ENCODE measurements at places on chromosomes 12 and 14. TPM values are rescaled to one million over a fixed set of nuclear protein-coding genes. Genes with fewer than 3 reads are reported as not detected.

DNA sequence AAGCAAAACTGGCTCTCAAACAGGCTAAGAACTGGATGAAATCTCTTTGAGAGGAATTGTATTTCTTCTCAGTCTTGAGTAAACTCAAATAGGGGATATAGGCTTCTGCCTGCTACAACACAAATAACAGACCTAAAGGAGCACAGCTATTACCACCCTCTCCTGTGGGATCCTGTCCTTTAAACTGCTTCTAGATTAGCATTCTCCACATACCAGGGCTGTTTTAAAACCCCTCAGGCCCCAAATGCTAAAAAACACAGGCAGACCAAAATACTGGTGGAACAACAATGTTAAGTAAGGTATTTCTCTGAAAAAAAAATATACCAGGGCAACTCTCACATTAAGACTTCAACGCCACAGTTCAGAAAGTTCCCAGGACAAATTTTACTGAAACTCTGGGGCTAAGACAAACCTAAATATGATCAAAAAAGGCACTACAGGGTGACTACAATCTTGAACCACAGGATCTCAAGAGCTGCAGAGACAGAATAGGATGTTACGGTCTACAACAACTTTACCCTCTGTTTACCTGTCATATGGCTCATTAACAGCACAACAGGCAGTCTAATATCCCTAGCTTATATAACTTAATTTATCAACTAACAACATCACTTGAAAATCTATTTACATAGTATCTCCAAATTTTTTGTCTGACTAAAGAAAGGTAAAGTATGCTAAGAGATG, 7.2 kb downstream of the CPNE8 start:
- no peaks in the 10 kb centered on the region for H3K4me1 ChIP-seq
- H3K4me3 ChIP-seq = no peak overlapping the region
- no peaks in the 10 kb centered on the region for H3K27me3 ChIP-seq

Gene TEAD4
- total RNA-seq = 0.33 TPM

Gene PTPN21
- total RNA-seq = 0.08 TPM

DNA sequence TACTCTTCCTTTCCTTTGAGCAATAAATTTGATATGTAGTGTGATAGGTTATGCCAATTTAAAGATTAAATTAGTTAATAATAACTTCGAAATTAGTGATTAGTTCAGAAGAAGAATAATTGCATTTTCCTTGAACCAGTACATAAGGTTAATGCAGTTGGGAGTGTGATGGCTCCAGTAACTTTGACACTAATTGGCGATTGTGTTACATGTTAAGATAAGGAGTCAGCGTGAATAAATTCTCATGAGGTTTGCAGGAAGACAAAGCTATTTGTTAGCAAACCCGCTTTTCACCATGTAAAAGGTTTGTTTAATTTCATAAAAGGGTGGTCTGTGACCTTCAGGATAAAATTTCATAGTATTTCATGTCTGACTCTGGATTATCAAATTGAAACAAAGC, 1226.8 kb downstream of the SLC16A7 start:
- H3K4me3 ChIP-seq = no peak overlapping the region
- H3K27ac ChIP-seq = no peak overlapping the region
- no peaks in the 10 kb centered on the region for H3K36me3 ChIP-seq
- no peaks in the 10 kb centered on the region for H3K27me3 ChIP-seq
